ENCODE measurements at places on chromosomes 16 and 17. TPM values are rescaled to one million over a fixed set of nuclear protein-coding genes. Genes with fewer than 3 reads are reported as not detected.

ZG16 gene
- total RNA-seq = not detected

GRCh38 chr17:2982854-2983253 is 80.6 kb downstream of the OR1D5 start:
- no peak for DNase-seq

GRCh38 chr16:89920723-89921122 is 2.1 kb downstream of the MC1R start:
- peak; percentile 21 for DNase-seq

SMTNL2 gene
- total RNA-seq = not detected

GRCh38 chr17:33664116-33664840 is 371.2 kb upstream of the ASIC2 start:
- DNase-seq = no peak

APRT gene
- total RNA-seq = 112 TPM

CACNG3 gene
- not detected for total RNA-seq

GRCh38 chr17:62597150-62597549 is 30.3 kb upstream of the MRC2 start:
- DNase-seq = no peak

LDAF1 gene
- total RNA-seq = 9.4 TPM

FBXL19 gene
- 15.7 TPM for total RNA-seq

GRCh38 chr16:66549284-66550131 is at the start of gene TK2:
TSS of gene TK2 (minus strand) at chr16:66550122. CDS start at chr16:66550061, 61 bp downstream.
- DNase-seq = peak; percentile 61

- no peak for DNase-seq
These were observed 86.2 kb downstream of the CMIP start for GRCh38 chr16:81530814-81531213.

MYL11 gene
- not detected for total RNA-seq

- no peak for DNase-seq
These were observed 342.2 kb upstream of the TNRC6C start for GRCh38 chr17:77616254-77616731.

GRCh38 chr16:12207939-12208338 is 231.4 kb downstream of the SNX29 start:
- DNase-seq = no peak

POLR2C gene
- total RNA-seq = 95.9 TPM

Data from lung microvascular endothelial cell (primary cell).